ENCODE measurements at places on chromosomes 3 and 15. TPM values are rescaled to one million over a fixed set of nuclear protein-coding genes. Genes with fewer than 3 reads are reported as not detected.

The GPR160 gene
- polyA plus RNA-seq = 56.0 TPM

The FMN1 gene
- polyA plus RNA-seq = not detected

The RBM15B gene
- 3.5 TPM for polyA plus RNA-seq

The MORF4L1 gene
- 185 TPM for polyA plus RNA-seq

The IL17RD gene
- 0.04 TPM for polyA plus RNA-seq

The MAP1A gene
- 0.07 TPM for polyA plus RNA-seq

The GOLGA8S gene
- polyA plus RNA-seq = not detected

The SENP5 gene
- 11.8 TPM for polyA plus RNA-seq

The NT5DC2 gene
- 51.0 TPM for polyA plus RNA-seq

The FEZF2 gene
- polyA plus RNA-seq = not detected

The ZNF660 gene
- polyA plus RNA-seq = 1.7 TPM

The GABPB1 gene
- polyA plus RNA-seq = 41.6 TPM

The AHSG gene
- polyA plus RNA-seq = not detected

The CPEB1 gene
- polyA plus RNA-seq = 1.8 TPM

The SPATA16 gene
- polyA plus RNA-seq = not detected

The P2RY13 gene
- polyA plus RNA-seq = not detected

The BCL2A1 gene
- polyA plus RNA-seq = 181 TPM

The RASSF1 gene
- polyA plus RNA-seq = 49.1 TPM

The SLC51B gene
- not detected for polyA plus RNA-seq

The LMOD3 gene
- 0.06 TPM for polyA plus RNA-seq

The ACTC1 gene
- polyA plus RNA-seq = not detected

The IFT57 gene
- polyA plus RNA-seq = 19.9 TPM

The CYP19A1 gene
- 0.59 TPM for polyA plus RNA-seq

The LTK gene
- polyA plus RNA-seq = 0.11 TPM

The GOLGA6B gene
- not detected for polyA plus RNA-seq

The TTC14 gene
- 26.2 TPM for polyA plus RNA-seq

The IL17RB gene
- 3.0 TPM for polyA plus RNA-seq

The ATP13A4 gene
- 0.70 TPM for polyA plus RNA-seq

The SI gene
- polyA plus RNA-seq = not detected

The OCA2 gene
- polyA plus RNA-seq = not detected

The CORO2B gene
- polyA plus RNA-seq = not detected

The HMG20A gene
- 38.4 TPM for polyA plus RNA-seq

The POLQ gene
- polyA plus RNA-seq = 18.2 TPM

The FBXW12 gene
- 0.18 TPM for polyA plus RNA-seq

The ACAA1 gene
- 75.1 TPM for polyA plus RNA-seq

The ARPP21 gene
- not detected for polyA plus RNA-seq

The POPDC2 gene
- 4.0 TPM for polyA plus RNA-seq

The B3GNT5 gene
- 0.19 TPM for polyA plus RNA-seq

The TM6SF1 gene
- 0.76 TPM for polyA plus RNA-seq

The FBLN2 gene
- polyA plus RNA-seq = 0.43 TPM

The AADACL2 gene
- polyA plus RNA-seq = not detected

The THRB gene
- not detected for polyA plus RNA-seq

The ULK4 gene
- polyA plus RNA-seq = 7.3 TPM

The GOLIM4 gene
- 32.4 TPM for polyA plus RNA-seq

Measured in GM12878 (cell line).